Left forelimb (tissue), 1 donor: ENCODE measurements at places on chromosomes 5 and 9.
A peak's percentile ranks its signal among the peaks of the same experiment; 100 is the strongest.

GRCh38 chr5:137635521-137635921 lies 100.4 kb downstream of the KLHL3 start:
- DNase-seq: no peak

- no peak for DNase-seq
These were observed 174.4 kb downstream of the MUSK start for GRCh38 chr9:110842986-110843385.

- no peak for DNase-seq
These were observed 38.4 kb downstream of the SH3TC2 start for GRCh38 chr5:149024477-149024876.

DNA sequence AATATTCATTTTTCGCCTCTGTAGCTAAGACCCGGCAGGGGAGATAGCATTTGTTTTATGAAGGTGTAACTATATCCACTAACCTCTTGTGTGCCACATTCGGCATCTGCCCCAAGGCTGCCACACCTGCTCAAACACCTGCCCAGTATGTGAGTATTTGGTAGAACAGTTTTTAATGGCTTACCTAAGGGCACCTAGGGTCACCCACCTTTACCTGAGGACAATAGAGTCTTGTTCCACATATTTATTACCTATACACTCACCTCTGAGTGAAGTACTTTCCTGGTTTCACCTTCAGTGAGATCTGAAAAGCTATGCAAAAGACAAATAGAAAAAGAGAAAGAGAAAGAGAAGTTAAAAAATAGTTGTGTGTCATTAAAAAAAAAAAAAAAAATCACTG lies 68.0 kb upstream of the PIP5K1B start:
- no peak for DNase-seq

DNA sequence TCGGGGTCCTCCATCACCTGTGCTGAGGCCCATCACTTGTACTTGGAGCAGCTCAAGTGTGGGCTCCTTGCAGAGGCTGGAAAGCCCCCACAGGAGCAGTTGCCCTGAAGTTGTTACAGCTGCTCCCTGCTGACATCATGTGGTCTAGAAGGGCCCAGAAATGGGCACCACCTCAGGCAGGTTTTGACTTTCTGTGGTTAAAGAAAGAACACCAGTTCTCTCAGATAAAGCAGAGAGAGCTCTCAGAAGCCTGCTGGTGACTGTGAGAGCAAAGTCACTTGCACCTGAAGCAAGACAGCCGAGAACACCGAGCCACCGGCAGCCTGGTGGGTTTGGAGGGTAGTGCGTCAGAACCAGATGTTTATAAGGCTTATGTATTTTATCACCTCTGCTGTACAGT lies 70.4 kb downstream of the MVB12B start:
- no peak for DNase-seq

GRCh38 chr5:171309276-171310211 lies 496 bp downstream of the TLX3 start:
- DNase-seq: no peak

DNA sequence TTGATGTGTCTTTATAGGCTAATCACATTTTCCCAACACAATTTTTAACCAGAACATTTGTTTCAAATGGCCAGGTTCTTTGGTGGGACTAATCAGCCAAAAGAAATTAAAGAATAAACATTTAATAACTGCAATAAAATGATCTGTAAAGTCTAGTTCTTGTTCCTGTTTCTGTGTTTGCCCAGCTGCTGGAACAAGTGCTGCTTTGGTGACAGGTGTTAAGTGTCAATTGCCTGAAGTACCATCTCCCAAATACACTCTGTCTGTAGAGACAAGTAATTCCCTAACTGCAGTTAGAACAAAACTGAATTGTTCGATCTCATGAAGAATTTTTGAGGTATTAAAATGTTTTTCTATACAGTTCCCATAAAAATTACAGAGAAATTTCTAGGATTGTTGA lies 402.3 kb upstream of the CHD1 start:
- DNase-seq: no peak

DNA sequence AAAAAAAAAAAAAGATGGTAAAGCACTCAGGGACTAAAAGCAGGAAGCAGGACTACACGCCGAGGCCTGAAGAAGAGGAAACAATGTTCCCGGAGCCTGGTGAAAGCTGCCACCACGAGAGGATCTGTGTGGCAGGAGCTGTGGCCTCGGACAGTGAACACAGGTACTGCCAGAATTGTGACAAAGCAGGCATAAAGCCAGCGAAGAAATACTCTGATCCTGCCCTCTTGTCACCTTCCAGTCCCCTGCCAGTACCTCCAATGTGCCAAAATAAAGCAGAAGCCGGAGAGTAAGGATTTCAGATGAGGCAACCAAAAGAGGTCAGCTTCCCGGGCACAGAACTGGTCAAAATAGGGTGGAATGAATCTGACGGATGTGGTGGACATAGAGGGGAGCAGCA lies 211.5 kb upstream of the TARS1 start:
- DNase-seq: no peak

GRCh38 chr5:154535535-154535934 lies 57.5 kb upstream of the HAND1 start:
- no peak for DNase-seq

DNA sequence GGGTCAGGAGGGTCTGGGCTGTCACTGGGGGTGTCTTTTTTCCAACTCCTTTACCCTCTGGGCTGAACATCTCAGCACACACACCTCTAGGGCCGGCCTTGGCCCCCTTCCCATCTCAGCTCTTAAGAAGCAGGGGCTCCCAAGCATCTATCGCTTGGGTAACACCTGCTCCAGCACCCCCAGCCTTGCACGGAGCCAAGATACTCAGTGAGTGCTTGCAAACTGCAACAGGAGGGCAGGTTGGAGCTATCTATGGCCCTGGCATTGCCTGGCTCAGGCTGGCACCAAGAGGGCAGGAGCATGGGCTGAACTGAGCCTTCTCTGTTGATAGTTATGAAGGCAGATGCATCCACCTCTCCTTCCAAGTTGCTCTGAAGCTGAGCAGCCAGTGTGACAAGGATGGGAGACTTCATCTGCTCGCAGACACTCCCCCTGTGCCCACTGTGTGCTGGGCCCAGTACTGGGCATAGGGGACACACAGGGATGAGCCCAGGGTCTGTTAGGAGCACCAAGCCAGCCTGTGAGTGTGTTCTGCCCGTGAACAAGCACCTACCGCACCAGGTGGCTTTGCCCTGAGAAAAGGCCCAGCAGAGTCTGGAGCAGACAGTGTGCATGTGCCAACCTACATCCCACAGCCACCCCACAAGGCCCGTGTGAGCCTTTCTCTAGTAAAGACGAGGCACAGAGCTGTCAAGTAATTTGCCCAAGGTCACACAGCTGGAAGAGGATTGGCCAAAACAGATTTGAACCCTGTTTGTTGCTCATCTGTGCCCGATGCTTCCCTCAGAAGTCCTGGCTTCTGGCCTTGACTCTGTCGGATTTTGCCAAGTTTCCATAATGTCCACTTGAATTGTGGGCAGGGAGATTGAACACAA lies 58.2 kb downstream of the PHF2 start:
- peak; percentile 48 for DNase-seq

DNA sequence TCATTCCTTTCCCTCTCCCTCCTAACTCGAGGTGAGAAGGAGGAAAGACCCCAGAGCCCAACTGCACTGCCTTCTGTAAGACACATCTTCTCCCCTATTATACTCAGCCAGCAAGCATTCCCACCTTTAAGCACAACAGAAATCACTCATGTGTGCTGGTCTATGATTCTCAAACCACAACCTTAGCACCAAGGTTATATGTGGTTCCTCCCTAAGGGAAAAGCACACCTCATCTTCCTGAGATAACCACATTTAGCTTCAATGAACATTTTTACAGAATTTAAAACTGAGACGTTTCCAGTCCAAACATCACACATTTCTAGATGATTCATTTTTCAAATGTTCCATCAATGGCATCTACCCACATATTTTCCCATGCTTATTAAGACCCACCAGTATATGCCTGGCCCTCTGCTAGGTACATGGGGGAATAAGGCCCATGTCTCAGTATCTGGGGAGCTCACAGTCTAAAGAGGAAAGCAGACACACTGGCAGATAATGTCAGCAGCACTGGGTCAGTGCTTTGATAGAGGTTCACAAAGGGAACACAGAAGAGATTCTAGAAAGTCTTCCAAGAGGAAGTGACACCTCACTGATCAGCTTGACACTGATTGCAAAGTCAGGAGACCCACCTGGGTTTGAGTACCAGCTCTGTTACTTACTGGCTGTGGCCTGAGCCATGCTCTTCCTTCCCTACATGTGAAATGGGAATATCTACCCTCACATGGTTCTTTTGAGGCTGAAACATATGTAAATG lies 245.4 kb downstream of the DENND1A start:
- no peak for DNase-seq

DNA sequence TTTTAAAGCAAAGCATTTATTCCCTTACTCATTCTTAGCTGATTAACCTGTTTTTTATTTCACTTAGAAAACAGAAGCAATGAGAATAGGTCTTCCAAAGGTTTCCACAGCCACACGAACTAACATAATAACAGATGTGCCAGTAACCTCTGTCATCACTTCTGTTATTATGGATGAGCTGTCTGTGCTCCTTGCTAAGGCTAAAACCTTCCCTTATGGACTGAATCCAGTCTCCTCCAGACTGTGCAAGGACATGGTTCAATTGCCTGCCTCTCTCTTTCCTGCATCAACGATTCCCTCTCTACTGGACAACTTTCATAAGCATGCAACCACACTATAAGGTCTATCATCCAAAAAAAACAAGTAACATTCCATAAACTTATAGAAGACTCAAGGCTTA lies 1446.2 kb downstream of the MAT2B start:
- no peak for DNase-seq

GRCh38 chr5:174837919-174838902 lies 113.8 kb downstream of the MSX2 start:
- no peak for DNase-seq

GRCh38 chr9:96449845-96450612 lies at the start of gene HABP4:
Gene HABP4 (plus strand): TSS chr9:96450169. CDS start chr9:96450280, 111 bp downstream.
- DNase-seq: peak; percentile 97

DNA sequence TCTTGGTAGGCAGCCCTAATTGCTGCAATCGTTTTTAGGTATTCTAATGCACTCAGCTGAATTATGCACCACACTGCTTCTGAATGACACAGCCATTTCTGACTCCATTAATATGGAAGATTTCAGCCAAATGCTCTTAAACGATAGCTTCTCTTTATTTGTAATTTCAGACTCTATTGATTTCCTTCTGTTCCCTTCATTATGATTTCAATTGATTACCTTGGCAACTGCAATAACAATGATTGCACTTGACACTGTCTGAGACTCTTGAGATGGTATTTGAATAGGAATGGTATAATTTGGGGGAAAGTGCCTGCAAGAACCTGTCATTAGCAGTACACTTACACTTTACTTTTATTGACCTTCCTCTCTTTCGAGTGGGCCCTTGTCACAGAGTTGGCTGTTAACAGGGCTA lies 296.1 kb upstream of the DMAC1 start:
- no peak for DNase-seq

- DNase-seq: no peak
These were observed 57.3 kb upstream of the RPL26L1 start for GRCh38 chr5:172901788-172902496.

DNA sequence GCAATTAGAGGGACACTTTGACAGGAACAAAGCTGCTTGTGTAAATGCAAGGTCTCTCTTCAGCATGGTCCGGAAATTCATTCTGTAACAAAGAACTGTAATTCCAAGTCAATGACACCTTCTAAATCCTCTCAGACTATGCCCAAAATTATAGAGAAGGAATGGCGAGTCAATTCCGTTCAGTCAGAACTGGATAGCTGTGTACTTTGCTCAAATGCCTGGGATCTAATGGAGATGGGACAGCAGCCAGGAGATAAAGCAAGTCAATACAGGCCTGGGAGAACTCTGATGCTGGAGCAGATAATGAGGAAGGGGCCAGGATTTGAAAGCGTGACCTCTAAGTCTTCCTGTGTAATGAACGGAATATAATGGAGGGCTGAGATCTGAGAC lies 96.4 kb upstream of the SPRY4 start:
- no peak for DNase-seq

DNA sequence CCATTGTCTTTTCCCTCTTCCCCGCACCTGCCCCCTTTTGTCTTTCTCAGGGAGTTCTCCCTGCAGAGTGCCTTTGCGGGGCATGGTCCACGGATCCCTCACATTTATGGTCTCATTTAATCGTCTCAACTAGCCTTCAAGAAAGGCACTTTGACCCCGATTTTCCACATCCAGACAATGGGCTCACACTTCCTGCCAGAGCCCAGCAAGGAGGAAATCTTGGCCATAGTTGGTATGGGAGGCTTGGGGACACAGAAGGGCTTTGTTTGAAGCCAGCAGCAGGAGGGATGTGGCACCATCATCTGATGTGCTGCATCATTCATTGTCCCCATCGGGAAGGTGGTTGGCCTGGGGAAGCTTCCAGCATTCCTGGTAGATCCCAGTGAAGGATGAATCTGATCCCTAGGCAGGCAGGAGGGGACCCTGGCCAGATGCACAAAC lies 24.9 kb downstream of the GSN start:
- peak; percentile 52 for DNase-seq

DNA sequence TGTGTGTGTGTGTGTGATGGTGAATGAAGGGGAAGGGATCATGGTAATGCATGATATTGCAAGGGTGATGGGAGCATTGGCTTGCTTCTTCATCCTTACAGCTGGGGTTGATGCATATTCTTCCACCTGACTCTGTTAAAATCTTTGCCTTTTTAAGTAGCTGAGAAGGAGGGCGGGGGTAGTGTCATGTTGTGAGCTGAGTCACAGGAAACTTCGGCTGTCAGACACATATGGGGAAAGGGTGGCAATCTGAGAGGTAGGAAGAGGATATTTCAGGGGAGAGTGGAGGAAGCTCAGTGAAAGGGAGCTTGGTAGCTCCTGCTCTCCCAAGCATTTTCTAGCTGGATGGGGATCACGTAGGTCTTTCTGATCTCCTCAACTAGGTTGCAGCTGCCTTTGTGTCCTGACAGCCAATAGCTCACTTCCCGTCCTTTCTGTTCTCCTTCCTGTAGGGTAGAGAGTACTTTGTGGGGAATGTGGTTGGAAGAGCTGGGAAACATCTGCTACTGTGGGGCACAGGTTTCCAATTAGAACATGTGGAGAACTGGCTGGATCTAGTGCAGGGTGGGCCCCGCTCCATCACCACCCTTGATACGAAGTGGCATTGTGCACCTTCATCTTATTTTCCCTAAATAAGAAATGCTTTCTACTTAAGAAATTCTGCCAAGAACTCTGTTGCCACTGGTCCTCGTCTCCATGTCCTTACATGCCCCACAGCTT lies 18.1 kb upstream of the CLK4 start:
- DNase-seq: no peak

DNA sequence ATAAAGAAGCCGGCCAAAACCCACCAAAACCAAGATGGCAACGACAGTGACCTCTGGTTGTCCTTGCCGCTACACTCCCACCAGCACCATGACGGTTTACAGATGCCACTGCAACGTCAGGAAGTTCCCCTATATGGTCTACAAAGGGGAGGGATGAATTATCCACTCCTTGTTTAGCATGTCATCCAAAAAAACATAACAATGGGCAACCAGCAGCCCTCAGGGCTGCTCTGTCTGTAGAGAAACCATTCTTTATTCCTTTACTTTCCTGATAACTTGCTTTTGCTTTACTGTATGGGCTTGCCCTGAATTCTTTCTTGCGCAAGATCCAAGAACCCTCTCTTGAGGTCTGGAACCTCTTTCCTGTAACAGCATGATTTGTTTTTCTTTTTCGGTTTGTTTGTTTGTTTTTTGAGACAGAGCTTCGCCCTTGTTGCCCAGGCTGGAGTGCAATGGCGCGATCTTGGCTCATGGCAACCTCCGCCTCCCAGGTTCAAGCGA lies 2.0 kb upstream of the UAP1L1 start:
- DNase-seq: no peak

- no peak for DNase-seq
These were observed 22.4 kb upstream of the SPINK14 start for GRCh38 chr5:148145916-148146315.
